Stimulated activated CD4-positive, alpha-beta T cell treated with anti-CD3 and anti-CD28 coated beads, Interleukin-1b, Interleukin-23, amount 100 ng/mL, for 24 hours (primary cell): ENCODE measurements at places on chromosomes 3 and 15.

- no peak for DNase-seq
Measured at GRCh38 chr15:80768158-80768557, 11.0 kb upstream of the CEMIP start.

- DNase-seq, result no peak
Measured at GRCh38 chr3:116356056-116356455, 89.2 kb downstream of the LSAMP start.

DNA sequence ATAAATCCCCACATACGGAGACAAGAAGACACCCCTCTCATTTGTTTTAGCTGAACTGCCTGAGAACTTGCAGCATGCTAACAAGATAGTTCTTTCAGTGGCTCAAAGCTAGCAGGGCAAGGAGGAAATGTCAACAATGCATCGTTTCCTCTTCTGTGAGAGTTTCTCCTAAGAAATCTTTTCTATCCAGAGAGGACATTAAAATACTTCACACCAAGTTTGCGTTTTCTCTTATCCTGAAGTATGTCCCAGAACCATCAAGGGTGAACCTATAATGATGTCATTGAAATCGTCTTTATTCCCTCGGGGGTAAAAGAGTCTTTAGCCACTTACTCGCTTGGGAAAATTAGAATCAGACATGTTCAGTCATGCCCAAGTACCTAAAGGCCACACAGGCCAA is 541.7 kb upstream of the MDFIC2 start:
- DNase-seq, result no peak

DNA sequence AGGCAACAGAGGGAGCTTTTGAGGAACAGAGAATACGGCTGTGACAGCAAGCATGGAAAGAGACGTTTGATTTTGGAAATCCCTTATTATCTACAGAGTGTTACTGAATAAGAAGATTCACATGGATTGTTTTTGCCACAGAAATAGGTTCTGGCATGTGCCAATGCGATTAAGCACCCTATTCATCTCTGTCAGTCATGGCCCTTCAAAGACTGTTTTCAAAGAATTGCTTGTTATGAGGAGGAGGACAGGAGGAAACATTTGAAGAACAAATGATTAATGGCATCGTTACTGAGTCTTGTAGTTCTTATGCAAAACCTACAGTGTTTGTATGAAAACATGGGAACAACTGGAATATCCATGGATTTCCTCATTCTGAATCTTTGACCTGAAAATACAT is 86.2 kb downstream of the EPHA6 start:
- no peak for DNase-seq

GRCh38 chr3:160136421-160136820 is 88.8 kb upstream of the C3orf80 start:
- DNase-seq, result no peak

DNA sequence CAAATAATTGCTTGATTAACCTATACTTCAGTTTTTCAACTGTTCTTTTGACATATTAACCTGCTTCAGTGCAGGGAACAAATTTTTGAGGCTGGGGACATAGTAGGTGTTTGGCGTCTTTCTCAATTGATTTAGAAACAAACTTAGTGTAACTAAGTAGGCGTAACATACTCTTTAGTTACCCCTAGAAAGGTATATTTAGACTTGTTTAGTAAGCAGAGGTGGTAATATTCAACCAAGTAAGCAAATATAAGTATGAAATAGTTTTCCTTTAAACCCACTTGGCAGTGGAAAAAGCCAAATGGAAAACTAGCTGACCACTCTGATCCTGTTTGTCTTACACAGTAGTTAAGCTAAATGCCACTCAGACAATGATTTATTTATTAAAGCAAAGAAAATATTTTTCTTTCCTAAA is 113.2 kb downstream of the MBNL1 start:
- DNase-seq, result no peak

- no peak for DNase-seq
Measured at GRCh38 chr3:197104738-197105137, 75.1 kb upstream of the MELTF start.

DNA sequence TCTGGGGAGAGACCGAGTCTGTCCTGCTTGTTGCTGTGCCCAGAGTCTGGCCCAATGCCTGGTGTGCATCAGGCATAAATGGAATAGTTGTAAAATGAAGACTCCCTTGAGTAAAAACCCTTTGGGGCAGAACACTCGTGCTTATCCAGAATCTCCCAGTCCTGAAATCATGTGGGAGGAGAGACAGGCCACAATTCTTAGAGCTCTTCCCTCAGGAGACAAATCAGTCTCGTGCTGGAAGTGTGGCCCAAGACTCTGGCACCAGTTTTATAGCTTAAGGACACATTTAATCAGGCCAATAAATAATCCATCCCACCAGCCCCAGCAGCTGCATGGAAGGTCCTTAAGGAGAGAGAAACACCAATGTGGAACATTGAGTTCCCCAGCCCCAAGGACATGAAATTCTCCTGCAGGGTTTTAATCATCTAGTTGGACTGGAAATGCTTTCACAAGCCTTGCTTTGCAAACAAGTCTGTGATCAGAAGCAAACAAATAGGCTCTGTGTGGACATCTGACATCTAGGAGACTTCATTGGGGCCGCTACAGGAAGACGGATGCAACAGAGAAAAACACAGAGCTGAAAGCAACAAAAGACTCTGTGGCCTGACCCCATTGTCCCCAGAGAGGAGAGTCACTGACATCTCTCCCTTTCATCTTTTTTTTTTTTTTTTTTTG is 70.4 kb downstream of the LSM3 start:
- DNase-seq, result no peak
